Stimulated activated CD8-positive, alpha-beta memory T cell treated with anti-CD3 and anti-CD28 coated beads, Interleukin-4, amount 100 ng/mL, for 1 hour (primary cell): ENCODE measurements at places on chromosomes 3 and 15.

- DNase-seq, result no peak
Observed at GRCh38 chr3:177498037-177498857, 301.0 kb upstream of the TBL1XR1 start.

DNA sequence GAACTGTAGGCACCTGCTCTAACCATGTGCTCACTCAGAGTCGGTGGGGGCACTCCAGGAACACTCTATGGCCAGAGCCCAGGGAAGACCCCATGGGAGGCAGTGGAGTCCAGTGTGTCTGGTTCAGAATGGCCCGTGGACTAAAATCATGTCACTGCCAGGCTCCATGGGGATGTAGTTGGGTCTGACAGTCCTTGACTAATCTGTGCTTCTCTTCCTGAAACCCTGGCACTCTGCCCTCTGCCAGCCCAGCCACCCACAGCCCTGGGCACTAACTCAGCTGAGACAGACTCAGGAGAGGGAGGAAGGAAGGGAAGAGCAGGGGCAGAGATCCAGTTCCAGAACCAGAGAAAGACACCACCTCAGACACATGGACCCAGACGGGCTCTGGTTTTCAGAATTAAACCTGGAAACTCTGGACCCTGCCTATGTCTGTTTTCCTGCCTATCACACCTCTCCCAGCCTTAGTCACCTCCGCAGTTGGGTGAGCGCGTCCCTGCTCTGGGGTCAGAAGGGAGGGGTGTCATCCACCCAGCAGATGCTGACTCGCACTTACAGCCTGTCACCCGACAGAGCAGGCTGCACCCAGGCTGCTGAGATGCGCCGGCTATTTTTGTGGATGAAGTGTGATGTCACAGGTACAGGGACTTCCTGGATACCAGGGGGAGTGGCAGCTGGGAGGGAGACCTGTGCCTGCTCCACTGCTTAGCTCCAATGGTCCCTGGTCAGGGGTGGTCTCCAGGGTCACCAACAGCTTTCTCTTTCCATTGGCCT lies 56.8 kb upstream of the INSYN1 start:
- DNase-seq, result no peak

DNA sequence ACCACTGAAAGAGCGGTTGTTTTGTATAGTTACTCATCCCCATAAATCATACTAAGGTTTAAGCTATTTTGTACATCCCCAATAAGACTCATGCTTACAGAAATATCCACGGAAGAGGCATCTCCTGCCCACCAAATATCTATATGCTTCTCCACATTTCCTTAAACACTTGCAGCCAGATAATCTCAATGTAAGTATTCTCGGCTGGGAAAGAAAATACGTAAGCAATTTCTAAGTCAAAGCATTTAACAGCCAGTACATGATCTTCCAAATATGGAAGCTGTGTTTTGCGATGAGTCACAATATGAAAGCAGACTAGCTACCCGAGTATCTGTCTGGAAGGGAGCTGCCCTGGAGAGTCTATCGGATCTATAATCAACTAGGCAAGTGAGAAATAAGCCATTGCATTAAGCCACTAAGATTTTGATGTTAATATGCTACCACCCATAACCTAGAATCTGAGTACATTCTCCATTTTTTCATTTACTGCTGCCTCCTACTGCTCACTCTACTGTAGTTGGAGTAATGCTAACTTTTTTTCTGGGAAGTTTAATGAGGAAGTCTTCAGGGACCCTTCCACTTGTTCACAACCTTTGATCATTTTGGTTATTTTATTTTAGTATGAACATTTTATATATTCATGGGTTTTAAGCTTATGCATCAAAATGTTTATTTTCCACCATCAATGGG lies 26.9 kb upstream of the ZMAT3 start:
- DNase-seq, result no peak

DNA sequence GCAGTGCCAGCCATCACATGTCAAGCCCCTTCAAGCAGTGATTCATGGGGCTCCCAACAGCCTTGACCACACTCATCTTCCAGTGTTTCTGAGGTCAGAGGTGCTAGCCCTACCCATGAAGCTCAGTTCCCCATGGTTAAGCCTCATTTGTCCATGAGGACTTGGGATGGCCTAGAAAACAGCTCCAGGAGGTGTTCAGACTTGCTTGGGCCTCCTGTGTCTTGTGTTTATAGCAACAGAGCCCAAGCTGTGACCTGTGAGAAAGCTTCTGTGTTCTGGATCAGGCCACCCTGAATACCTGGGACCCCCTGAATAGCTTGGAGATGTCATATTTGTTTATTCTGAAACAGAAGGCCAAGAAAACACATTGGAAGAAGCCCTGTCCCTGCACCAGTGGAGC lies 36.7 kb downstream of the LARP6 start:
- no peak for DNase-seq

DNA sequence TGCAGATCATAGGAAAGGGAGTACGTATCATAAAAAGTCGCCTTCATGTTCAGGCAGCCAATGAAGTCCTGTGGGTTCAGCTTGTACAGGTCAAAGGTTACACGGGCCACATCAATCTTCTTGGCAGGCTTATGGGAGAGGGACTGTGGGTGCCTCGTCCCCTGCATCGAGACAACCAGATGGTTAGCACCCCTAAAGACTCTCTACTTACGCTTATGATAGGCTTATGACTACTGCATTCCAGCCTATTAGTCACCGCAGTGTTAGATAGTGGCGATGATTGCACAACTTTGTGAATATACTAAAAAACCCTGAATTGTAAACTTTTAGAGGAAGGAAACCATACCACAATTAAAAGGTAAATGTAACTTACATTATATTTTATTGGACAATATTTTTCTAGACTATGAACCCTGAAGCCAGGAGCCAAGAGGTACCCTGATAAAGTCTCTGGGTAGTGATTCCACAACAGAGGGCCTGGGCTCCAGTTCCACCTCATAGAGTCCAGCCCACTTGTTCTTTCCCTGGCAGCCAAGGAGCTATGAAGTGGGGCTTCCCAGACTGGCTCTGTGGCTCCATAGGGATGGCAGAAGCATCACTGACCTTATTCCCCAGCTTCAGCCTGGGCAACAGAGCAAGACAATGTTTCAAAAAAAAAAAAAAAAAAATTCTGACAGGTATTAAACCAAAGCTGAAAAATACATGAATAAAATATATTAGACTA lies 2.5 kb upstream of the FANCD2 start:
- DNase-seq, result no peak

DNA sequence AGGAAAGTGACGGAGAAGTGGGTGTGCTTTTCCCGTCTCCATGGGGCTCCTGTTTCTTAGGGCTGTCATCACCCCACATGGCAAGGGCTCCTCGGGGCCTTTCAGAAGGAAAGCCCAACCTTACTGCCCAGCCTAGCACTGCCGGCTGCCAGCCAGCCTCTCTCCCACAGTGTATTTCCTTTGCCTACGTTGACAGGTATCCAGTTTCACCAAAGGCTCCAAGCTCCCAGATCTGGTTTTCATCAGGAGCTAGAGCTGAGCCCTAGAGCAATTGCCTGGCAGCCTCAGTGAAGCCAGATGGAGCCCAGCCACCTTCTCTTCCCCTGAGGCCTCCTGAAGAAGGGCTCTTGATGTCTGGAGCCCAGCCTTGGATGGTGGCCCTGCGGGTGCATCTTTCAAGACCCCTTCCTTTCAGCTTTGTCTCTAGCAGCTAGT lies 20.2 kb downstream of the CRABP1 start:
- DNase-seq, result no peak

DNA sequence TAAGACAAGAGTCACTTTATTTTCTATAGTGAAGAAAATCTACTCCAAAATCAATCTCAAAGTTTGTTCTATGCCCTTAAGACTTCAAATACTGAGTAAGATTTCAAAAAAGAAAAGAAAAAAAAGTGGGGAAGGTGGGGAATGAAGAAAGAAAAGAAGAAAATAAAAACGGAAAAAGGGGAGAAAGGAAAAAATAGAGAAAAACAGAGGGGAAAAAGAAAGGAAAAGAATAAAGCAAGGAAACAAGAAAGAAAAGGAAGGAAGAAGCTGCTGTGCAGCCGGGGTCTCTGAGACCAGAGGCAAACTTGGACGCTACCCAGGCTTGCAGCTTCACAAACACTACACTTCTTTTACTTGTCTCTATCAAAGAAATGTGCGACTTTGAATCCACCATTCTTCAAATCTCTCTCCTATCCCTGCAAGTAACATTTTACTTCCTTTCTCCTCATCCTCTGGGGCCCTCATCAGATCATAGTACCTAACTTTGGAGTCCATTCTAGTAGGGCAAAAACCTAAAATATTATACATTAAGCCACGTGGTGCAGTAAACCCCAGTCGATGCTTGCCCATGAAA lies 279.8 kb downstream of the FOXP1 start:
- no peak for DNase-seq

- DNase-seq, result no peak
Observed at GRCh38 chr3:121126707-121127035, 218.7 kb downstream of the STXBP5L start.

DNA sequence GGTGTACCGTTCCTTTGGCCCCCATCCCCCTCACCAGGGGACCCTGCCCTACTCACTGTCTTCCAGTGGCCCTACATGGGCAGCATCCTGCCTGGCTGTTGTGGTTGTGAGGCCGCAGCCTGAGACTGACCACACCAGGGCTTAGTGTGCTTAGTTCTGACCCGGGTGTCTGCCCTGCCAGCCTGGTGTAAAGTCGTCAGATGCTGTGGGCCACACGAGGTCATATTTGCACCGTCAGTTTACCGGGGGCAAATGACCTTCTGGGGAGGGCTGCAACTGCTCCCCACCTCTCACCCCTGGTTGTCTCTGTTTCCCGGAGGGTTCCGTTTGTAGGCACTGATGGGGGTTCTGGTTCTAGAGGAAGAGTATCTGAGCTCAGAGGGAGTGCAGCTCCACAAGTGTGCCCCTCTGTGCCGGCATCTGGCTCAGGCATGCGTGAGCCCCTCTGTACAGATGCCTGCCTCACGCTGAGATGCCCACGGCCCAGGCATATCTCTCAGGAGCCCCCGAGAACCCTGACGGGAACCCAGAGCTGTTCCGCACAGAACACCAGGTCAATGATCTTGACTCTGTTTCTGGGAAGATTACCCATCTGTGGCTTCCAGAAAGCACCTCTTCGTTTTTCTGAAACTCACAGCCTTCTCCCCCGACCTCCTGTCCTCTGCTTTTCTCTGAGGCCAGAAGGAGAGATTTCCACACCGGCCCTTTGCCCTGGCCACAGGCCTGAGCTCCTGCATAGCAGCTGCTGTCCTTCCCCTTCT lies 19.2 kb downstream of the KLF13 start:
- no peak for DNase-seq

DNA sequence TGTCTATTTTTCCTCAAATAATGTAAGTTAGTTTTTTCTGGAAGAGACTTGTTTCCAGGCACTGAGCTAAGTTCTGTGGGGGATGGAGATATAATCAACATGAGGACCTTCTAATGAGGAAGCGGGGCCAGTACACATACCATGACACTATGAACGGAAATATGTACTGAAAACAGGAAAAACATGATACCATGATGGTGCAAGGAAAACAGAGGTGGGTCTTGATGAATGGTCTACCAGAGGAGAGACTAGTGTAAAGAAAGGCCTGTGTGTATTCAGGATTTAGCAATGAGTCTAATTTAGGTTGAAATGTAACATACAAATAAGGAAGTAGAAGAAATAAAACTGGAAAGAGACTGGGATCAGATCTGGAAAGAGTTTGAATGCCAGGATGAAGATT lies 38.9 kb upstream of the TPRG1 start:
- DNase-seq, result no peak

- no peak for DNase-seq
Observed at GRCh38 chr3:113485161-113485609, 29.8 kb downstream of the SPICE1 start.

- DNase-seq, result no peak
Observed at GRCh38 chr15:75177360-75178071, 24.2 kb upstream of the C15orf39 start.

DNA sequence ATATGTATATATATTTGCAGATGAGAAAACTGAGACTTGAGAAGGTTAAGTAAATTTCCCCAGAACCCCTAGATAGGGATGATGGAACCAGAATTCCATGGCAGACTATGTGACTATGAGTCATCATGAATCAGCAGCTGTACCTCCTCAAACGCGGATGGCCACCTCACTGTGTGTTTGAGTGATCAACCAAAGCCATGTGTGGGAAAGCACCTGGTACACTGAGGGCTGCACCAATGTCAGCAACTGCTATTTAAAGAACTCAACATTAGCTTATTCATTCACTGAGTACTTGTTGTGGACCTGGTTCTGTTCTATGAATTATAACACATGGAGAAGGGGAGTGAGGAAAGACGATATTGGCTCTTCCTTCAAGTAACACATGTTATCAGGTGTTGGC lies 377.0 kb downstream of the GAP43 start:
- no peak for DNase-seq

DNA sequence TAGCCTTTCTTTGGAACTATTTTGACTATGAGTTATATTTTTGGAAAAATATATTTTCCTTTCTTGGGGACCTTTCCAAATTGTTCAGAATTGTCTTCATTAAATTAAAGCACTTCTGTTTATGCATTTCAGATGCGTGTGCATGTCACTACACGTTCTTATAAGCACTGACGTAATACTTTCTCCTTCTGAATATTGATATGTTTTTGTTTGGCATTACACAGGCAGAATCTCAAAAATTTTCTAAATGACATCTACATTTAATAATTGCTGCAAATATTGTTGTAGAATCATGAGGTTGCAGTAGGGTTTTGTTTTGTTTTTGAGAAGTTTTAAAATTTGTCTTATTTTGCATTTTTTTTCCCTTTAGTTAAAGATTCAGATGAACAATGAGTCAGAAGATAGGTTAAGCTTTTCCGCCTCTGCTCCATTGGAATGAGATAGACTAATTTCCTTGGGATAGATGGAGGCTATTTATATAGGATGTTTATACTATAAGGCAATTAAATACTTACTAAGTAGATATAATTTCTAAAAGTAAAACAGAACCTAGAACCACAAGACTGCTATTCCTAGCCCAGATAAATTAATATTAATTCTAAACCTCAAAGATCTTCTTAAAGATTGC lies 110.8 kb downstream of the MBNL1 start:
- no peak for DNase-seq

- no peak for DNase-seq
Observed at GRCh38 chr3:106673926-106674569, 703.2 kb upstream of the CCDC54 start.

- no peak for DNase-seq
Observed at GRCh38 chr3:4935347-4935746, 43.9 kb upstream of the BHLHE40 start.

DNA sequence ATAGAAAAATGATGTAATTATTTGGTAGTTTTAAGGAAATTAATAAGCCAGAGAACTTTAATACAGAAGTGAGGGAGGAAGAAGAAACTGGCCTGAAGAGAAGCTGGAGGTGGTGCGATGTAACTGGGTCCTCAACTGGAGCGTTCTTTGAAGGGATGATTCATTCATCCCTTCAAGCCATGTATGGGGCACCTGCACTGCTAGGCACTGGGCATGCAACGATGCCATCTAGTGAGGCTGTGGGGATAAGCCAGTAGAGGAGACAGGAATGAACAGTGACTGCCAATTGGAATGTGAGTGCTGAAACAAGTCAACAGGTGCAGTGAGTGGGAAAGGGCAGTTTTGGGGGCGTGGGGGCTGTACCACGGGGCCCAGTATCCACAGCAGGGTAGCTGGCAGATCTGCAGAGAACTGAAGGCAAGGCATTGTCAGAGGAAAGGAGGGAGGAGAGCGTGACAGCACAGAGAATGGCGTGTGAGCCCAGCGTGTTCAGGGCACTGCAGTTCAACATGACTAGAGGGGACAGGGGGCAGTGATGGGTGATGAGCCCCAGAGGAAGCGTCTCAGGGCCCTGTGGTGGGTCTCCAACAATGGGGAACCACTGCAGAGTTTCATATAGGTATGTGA lies 3.8 kb upstream of the KIF23 start:
- no peak for DNase-seq
